ENCODE measurements at places on chromosomes 2 and 18.

GRCh38 chr2:122163617-122164016 is 408.2 kb downstream of the TSN start:
- DNase-seq, result no peak

DNA sequence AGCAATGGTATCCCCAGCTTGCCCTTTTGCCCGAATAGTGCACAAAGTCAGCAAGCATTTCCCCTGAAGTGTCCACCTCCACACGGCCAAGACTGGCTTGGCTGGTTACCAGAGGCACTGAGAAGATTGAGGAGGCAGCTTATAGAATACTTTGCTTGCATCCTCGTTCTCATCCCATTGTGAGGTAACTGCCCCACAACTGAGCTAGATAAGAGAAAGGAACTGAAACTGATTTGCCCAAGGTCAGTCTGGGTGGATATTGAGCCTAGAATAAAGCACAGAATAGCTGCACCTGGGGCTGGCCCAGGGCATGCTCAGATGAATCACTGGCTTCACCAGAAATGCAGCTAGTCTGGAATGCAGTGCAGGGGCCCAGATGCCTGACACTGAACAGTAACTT is 32.7 kb upstream of the MAP4K3 start:
- peak; percentile 27 for DNase-seq

- no peak for DNase-seq
Measured at GRCh38 chr2:17682098-17682857, 71.3 kb downstream of the SMC6 start.

DNA sequence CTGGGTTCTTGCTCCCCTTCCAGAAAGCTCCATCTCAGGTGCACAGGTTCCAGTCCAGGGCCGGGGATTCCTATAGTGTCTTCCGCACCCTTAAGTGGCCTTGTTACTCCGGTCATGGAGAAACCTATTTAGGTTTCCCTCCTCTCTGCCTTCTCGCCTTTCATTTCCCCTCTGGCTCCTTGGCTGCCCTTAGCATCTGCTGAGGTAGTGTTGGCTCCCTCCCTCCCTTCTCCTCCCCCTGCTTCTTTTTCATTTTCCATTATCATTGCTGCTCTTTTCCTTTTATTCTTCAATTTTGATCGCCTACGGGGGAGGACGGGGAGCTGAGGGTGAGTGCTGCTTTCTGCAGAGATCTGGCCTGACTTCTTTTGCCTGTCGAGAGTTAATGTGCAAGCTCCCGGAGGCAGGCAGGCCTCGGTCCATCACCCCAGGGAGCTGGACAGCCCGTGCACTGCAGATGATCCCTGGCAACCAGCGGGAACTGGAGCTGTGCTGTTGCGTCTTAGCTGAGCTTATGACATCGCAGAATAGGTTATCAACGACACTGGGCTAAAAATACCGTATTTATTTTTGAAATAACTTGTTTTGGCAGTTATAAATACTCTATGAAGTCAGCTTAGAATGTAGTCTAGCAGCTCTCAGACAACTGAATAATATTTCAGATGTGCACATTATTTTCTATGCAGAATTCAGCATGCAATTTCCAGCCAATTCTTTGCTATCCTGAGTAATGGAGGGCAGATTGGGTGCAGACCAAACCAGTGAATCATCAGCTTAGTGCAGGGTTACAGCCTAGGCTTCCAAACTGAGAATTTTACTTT is 141.9 kb downstream of the SLC4A3 start:
- peak; percentile 77 for DNase-seq

DNA sequence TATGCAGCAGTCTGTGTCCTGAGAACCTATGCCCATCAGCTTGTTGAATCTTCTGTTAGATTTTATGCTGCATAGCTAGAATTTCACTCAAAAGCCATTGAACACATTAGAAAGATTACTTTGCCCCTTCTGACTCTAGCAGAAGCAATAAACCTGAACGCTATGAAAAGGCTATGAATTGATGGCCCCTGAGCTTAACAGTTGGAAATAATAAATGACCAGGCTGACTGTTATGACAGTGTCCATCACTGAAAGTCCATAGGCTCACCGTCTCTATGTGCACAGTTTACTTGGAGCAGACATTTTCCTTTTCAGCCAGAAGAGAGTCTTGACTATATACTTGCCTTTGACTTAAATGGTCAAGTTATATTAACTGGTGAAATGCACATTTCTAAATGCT is 1618.8 kb upstream of the ACVR2A start:
- DNase-seq, result no peak

- DNase-seq, result no peak
Measured at GRCh38 chr2:121006743-121007489, 271.2 kb downstream of the GLI2 start.

DNA sequence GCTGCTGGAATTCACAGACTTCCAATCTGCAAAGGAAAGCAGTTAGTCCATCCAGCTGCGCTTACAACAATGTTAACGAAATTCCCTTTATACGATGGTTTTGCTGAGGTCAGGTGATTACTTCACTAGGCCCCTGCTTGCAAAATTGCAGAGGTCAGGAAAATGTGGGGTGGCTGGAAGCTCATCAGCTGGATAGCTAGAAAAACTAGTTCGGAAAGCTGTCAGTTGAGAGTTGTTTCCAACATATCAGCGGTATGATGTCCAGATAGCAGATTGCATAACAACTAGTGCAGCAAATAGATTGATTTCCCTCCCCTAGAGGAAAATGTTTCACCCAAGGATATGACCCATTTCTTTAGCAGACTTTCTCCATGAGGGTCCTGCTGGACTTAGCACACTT is 2021.1 kb upstream of the CELF4 start:
- no peak for DNase-seq

GRCh38 chr2:39378968-39379367 is 58.1 kb downstream of the MAP4K3 start:
- no peak for DNase-seq

DNA sequence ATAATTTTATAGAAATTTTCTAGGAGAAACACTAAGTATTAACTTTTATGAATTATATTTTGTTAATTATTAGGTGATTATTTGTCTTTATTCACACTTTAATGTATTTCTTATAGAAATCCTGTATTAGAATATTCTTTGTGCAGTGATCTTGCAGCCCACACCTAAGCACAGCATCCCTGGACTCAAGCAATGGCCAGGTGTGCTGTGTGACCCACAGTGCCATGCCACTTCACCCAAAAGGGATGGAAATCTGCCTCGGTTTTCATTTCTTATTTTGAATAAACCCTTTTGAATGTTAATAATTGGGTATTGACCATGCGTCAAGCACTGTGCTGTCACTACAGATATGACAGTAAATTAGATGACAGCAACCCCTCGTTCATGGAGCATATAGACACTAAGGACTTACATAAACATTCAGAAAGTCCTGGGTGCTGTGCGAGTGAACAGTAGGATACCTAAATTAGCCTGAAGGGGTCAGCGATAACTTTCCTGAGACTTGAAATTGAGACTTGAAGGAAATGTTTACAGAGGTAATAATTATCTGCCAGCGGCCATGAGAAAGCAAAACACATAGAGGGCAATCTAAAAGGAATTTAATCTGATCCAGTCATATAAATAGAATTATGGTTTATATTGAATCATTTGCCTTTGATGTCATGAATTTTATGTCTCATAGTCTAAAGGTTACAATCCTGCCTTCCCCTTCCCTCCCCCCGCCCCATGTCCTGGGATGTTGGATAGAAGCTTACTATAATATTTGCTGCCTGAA is 52.7 kb upstream of the CALCRL start:
- no peak for DNase-seq

DNA sequence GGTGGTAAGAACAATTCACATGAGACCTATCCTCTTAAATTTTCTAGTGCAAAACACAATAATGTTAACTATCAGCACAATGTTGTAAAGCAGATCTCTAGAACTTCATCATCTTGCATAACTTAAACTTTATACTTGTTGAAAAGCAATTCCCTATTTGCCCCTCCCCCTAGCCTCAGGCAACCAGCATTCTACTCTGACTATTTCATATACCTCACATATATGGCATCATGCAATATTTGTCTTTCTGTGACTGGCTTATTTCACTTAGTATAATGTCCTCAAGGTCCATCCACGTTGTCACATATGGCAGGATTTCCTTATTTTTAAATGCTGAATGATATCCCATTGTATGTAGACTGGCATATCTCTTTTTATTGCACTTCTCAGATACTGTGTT is 86.5 kb downstream of the STRADB start:
- no peak for DNase-seq
